ENCODE measurements at places on chromosomes 2 and 18.

GRCh38 chr2:62195421-62196277 lies at the start of gene B3GNT2:
B3GNT2 (plus strand) TSS chr2:62196115; CDS start chr2:62222221, 26,106 bp downstream.
- DNase-seq = peak; percentile 78

DNA sequence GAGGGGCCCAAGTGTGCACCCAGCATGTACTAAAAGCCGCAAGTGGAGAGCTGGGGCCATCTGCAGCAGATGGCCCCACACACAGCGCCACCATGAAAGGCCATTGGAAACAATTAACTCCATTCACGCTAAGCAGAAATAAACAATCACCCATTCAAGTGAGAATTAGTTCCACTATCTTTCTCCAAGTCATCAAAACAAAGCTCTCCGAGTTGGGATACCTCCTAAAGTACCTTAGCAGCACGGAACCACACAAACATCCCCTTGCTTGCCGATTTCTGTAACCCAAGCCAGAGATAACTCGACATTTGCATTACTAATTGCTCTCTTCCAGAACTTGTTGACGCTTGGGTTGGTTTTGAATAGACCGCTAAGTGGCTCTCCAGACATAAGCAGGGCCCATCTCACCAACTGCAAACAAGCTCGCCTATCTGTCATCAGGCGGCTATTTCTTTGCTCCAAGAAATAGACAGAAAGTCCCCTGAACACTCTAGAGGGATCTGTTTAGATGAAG lies 840.6 kb upstream of the SALL3 start:
- no peak for DNase-seq

DNA sequence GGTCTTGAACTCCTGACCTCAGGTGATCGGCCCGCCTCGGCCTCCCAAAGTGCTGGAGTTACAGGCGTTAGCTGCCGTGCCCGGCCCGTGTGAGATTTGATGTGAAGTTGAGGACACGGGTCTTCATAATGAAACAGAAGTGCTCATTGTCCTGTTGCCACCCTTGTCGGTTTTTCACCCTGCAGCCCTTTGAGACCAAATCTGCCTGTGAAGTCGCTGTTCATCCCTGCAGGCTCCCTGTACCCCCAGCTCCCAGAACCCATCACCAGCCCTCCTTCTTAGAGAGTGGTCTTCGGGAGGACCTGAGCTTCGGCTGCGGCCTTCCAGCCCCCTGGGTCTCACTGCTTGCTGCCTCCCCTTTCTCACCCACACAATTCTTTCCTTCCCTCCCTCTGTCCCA lies 325.2 kb downstream of the GBX2 start:
- DNase-seq = no peak

DNA sequence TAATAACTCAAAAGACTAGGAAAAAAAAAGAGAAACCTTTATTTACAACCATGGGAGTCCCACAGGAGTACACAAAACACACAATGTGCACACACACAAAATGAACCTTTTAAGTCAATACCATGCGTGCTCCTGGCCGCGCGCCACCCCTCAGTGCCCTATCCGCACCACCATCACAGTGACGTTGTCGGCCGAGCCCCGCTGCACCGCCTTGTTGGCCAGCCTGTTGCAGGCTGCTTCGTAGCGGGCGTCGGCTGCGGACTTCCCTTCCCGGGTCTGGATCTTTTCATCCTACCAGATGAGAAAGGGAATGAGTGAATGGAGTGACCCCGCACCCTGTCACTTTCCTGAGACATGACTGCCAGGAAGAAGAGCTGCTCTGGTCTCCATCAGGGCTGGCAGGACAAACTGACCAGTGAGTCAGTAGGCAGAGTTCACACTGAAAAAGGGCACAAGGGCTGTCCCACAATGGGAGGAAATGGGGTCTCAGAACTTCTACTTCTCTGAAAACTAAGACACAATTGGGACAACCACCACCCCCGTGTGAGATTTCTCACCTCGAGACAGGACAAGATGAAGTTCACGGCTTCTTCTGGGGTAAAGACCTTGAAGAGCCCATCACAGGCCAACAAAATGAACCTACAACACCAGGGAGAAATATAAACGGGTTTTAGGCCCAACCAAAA lies 11.8 kb downstream of the ERFE start:
- DNase-seq = no peak

DNA sequence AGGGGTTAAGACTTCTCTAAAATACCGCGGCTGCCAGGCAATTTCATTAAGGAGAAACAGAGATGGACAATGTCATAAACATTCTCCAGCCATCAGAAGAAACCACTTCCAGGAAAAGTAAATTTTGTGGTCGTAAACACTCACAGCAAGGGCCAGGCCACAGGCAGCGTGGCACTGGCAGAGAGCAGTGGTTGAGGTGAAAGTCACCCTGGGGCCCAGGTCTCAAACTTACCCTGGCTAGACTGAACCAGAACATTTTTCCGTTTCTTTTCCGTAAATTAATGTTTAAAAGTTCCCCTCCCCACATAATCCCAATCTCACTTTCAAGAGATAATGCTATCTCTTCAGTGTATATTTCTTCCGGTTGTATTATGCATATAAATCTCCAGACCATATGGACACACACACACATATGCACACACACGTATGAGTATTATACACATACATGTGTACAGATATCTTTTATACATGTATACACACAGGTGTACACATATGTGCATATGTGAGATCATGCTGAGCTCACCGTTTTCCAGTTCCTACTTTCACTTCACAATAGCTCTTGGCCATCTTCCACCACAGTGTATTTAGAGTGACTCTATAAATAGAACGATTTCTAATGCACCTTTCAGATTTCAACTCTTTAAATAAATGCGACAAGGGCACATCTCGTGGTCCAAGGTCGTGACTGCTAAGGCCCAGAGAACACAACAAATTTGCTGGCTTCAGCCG lies 90.1 kb downstream of the MALT1 start:
- DNase-seq = no peak

DNA sequence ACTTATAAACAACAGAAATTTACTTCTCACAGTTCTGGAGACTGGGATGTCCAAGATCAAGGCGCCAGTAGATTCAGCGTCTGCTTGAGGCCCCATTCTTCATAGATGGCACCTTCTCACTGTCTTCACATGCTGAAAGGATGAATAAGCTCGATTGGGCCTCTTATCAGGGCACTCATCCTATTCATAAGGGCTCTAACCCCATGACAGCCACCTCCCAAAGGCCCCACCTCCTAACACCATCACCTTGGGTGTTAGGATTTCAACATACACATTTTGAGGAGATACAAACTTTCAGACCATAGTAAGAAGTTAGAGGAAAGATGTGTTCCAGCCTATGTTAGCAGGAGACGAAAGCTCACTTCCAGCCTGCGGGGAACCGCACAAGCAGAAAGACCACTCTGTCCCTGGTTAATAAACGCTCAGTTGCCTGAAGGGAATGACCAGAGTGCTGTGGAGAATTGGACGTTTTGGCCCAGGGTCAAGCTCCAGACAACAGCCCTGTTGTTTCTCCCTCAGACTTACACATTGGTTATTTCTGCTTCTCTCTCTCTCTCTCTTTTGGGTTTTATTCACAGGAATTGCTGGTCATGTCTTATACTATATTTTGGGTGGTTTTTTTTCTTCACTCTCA lies 90.3 kb downstream of the MAPRE2 start:
- DNase-seq = no peak

DNA sequence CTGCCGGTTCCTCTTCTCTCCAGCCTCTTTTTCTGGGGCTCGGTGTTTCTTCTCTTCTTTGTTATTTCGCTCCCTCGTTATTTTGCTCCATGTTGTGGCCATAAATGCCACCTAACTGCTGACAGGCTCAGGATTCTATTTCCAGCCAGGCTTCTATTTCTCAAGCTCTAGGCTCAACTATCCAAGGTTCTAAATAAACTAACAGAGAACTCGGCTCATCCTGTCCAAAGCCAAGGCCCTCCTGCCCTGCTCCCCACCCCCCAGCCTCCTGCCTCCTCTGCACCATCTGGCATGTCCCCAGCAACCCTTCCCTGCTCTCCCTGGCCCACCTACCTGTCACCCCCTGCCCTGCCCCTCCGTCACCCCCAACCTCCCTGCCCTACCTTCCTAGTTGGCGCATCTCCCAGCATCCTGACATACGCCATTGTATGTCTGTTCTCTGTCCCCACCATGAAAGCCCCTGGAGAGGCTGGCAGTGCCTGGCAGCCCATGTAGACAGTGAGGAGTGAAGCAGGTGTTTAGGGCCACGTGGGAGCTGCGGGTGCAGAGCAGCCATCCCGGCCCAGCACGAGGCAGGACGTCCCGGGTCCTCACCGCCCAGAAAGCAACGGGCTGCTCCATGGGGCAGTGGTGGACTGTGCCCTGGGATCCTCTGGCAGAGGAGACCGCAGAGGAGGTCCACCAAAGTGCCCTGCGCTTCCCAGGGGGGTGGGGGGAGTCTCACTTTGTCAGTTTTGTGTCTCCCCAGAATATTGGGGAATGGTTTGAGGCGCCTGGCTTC lies 186.9 kb downstream of the TWIST2 start:
- no peak for DNase-seq

Measured in effector CD4-positive, alpha-beta T cell (primary cell).